ENCODE measurements at places on chromosomes 1 and 21. TPM values are rescaled to one million over a fixed set of nuclear protein-coding genes. Genes with fewer than 3 reads are reported as not detected.

OR2L3 gene
- not detected for total RNA-seq

DENND2C gene
- 2.8 TPM for total RNA-seq

KIF17 gene
- total RNA-seq = under 0.01 TPM

RGS18 gene
- total RNA-seq = 263 TPM

CLIC4 gene
- total RNA-seq = 42.8 TPM
